NCI-H460 (cell line): ENCODE measurements at places on chromosomes 6 and 20.

- no peak for DNase-seq
Observed at GRCh38 chr20:50163570-50164317, 10.2 kb upstream of the PEDS1 start.

DNA sequence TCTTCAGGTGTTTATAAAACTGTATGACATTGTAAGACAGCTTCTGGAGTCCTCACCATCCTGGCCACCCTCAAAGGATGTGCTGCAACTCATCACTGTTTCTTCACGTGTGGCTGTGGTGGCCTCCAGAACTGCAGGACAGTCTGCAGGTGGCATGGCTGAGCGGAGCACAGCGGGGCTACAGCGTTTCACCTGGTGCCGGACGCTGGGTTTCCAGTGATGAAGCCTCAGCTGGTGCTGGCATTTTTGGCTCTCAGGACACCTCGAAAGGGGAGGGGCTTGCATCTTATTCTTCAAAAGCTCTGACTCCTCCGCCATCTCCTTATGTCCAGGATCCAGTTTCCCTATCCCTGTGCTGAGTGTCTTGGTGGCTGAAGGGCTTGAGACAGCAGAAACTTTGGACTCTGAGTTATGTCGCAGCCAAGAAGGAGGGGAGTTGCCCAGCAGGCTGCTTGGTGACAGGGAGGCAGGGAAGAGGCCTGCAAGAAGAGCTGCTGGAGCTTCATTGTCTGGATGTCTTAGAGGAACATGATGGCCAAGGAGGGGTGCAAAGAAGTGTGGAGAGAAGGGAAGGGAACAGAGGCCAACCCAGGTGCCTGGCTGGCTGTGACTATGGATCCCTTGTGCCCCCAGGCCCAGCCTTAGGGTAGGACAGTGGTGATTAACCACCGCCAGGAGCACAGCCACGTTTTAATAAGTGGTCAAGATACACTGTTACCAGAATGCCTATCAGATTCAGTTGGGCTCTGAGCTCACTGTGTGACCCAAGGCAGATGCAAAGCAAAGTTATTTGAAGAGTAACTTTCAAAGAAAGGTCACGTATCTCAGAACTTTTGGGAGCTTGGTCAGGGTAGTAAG, 58.7 kb downstream of the GTF2H5 start:
- no peak for DNase-seq

DNA sequence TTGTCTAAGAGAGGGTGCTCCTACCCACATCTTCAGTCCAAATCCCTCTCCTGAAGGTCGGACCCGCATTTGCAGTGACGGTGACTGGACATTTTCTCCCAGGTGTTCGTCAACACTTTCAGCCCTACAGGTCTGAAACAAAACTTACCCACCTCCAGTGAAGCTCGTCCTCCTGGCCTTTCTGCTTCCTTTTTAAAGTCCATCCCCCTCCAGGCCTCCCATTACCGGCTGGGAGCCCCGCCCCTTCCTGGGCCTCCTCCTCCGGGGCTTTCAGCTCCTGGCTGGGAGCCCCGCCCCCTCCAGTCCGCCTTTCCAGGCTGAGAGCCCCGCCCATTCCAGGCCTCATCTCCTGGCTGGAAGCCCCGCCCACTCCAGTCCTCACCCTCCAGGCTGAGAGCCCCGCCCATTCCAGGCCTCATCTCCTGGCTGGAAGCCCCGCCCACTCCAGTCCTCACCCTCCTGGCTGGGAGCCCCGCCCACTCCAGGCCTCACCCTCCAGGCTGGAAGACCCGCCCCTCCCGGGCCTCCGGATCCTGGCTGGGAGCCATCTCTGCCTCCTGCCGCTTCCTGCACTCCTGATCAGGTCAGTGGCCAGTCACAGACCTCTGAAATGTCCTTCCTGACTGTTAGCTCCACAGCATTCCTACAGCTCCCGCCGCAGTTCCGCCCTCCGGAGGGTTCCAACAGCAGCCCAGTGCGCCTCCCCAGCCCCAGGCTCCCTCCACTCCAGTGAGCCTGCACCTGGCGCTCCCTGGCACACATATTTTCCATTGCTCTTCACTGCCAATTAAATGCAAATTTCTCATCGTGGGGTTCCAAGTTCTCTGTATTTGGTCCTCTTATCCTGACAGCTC, 98.5 kb downstream of the LY86 start:
- peak; percentile 96 for DNase-seq

DNA sequence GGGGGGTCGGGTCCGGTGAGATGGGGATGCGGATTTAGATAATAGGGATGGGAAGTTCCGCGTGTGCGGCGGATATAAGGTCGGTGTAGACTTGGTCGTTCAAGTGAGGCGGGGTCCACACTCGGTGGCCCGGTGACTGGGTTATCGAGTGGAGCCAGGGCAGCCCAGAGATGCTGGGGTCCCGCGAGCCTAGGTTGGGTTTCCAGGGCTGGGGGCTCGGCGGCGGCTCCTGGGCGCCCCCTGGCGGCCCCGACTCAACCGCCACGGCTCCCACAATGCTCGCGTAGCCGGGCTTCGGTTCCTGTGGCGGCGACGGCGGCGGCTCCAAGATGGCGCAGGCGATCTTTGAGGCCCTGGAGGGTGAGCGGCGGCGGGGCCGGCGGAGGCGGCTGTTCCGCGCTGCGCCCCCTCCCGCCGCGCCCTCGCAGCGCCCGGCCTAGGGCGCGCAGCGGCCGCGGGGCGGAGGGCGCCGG, at the start of gene ZNF341:
Gene ZNF341, plus strand, starts transcription at position 304 of the 473 bp plus-strand sequence. Its CDS starts 26 bp downstream, at position 330.
- peak; percentile 86 for DNase-seq

DNA sequence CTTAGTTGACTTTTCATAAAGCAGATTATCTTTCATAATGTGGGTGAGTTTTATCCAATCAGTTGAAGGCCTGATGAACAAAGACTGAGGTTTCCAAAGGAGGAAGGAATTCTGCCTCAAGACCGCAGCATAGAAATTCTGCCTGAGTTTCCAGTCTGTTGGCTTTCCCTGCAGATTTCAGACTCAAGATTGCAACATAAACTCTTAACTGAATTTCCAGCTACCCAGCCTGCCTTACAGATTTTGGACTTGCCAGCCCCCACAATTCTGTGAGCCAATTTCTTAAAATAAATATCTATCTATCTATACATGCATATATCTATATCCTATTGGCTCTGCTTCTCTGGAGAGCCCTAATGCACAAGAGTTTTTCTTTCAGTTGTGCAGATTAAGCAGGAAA, 57.3 kb upstream of the SMLR1 start:
- no peak for DNase-seq

DNA sequence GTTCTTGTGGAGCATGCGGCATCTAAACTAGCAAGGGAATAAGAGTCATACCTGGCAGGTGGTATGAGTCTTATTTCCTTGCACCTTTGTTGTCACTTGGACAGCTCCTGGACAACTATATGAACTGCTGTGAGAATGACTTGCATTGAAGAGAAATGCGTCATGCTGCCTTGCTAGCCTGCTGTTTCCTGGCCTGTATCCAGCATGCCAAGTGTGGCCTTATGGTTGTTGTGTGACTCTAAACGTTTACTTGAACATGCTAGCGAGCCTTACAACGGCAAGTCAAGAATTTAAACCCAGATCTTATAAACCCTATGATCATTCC, 90.4 kb downstream of the CEP162 start:
- peak; percentile 83 for DNase-seq

GRCh38 chr6:91299544-91300491, 712.9 kb upstream of the MAP3K7 start:
- DNase-seq, result no peak

GRCh38 chr6:137076277-137077068, 31.7 kb upstream of the IL20RA start:
- peak; percentile 66 for DNase-seq

GRCh38 chr6:139699911-139700310, 325.5 kb upstream of the CITED2 start:
- DNase-seq, result no peak

DNA sequence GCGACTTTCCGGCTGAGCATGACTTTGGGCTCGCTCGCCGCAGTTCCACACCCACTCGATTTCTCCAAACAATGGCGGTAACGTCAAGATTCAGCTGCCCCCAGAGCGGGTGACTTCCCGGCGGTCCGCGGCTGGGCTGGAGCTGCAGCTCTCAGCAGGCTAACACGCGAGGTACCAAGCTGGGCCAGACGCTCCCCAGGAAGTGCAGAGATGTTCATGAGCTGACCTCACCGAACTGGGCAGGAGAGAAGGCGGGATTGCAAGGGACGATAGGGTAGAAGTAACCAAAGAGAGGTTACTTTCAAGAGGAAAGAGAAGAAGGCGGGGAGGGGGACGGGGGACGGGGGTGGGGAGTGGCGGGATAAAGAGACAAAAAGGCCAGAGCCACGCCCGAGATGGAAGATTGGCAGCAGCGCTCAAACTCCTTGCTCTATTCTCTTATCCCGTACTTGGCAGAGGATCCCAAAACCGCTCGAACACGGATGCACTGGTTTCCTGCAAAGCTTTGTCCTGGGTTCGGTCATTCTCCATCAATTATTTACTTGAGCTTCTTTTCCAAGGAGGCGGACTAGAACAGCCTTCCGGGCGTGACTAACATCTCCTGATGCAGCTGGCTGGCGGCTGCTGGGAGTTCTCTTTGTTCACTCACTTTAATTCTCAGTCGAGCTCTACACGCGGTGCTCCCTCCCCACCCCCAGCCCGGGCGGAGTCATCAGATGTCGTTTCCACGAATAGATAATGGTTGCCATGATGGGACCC, at the start of gene MTCL3:
Gene MTCL3, minus strand, starts transcription at position 626 of the 759 bp plus-strand sequence.
- no peak for DNase-seq

DNA sequence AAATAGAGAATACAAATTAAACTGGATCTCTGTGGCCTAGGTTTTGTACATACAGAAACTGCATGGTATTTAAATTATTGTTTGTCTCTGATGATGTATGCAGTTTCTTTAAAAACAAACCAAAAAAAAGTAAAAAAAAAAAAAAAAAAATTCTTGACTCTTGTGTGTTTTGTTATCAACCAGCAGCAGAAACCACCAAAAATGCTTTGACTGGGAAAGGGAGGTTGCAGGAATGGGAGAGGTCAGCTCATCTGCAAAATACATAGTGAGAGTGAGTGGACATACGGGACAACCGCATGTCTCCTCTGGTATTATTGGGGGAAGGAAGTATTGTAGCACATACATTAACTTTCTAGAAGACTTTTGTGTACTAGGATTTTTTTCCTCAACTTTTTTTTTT, 38.0 kb downstream of the TBC1D7 start:
- no peak for DNase-seq

- DNase-seq, result peak; percentile 73
Observed at GRCh38 chr6:33288921-33289783, at the start of the genes PFDN6 and WDR46. PFDN6 (plus strand) TSS chr6:33289601; CDS start chr6:33289857, 256 bp downstream. WDR46 (minus strand) TSS chr6:33289239; CDS start chr6:33289170, 69 bp downstream.

DNA sequence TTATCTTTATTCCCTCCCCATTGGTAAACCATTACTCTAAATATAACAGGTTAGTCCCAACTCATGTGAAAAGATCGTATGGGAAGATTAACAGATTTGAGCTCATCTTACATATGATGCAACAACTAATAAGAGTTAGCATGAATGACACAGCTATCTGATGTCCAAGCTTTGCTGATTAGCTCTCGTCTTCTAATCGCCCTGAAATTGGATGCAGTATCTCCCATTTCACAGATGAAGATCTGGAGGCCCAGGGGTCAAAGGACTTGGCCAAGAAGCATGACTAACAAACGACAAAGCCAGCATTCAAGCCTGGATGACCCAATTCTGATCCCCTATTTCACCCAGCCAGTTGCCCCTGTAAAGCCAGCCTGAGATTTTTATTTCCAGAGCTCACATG, 8.4 kb upstream of the BMP7 start:
- DNase-seq, result no peak

- DNase-seq, result no peak
Observed at GRCh38 chr20:23133560-23133998, 47.5 kb upstream of the CD93 start.

GRCh38 chr6:170235391-170236125, 55.3 kb downstream of the DLL1 start:
- DNase-seq, result no peak

DNA sequence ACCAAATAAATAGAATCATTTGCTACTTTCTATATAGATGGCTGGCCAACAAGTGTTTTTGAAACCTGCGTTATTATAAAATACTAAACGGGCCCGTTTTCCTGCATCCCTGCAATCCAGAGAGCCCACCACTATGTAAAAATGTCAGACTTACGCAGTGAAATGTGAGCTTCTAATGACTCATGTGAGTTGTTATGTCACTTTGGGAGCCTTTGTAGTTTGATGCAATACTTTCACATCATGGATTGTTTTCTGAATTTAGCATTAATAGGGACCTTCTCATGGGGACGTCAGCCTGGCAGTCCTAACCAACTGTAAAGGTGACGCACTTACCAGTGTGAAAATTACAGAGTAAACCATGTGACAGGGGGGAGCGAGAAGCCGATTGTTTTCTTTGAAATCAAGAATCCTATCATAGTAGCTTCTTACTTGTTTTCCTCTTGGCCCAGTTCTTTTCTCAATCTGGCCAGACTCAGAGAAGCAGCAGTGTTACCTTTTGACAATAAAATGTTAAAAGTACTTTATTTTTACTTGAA, 75.3 kb downstream of the SSR1 start:
- DNase-seq, result no peak

- DNase-seq, result peak; percentile 12
Observed at GRCh38 chr6:21005816-21006570, 471.7 kb downstream of the CDKAL1 start.

DNA sequence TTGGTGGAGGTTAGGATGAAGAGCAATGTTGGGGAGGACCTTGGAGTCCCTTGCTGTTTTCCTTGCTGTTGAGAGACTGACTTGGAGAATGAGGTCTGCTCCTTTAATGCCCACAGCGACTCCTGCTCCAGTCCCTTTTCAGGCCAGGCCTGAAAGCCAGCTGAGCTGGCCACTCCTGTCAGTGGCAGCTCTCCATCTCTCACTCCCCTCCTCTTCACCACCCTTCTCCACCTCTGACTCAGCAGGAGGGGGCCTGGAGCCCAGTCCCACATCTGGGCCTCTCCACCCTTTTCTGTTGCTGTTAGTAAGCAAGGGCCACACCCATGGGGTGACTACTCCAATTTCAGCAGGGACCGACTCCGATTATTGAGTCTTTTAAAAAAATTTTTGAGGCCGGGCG, 2.2 kb downstream of the SNX21 start:
- DNase-seq, result no peak

- no peak for DNase-seq
Observed at GRCh38 chr6:137051790-137052472, 7.2 kb upstream of the IL20RA start.

- DNase-seq, result no peak
Observed at GRCh38 chr6:47203266-47203937, 106.3 kb downstream of the TNFRSF21 start.

DNA sequence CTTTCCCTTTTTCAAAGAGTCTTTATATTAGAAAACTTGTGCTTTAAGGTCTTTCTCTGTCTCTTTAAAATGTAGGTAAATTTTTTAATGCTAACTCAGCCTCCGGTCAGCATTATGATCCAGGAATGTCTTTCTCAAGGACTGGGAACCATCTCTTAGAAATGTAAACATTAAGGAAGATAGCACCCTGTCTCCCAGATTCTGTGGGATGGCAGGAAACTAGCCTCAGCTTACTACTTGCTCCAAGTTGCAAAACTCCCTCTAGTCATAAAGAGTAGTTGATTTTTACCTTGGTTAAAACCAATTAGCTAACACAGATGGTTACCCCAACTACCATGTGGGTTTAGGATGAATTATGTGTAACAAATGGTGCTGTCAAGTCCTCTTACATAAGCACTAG, 4.7 kb upstream of the TAAR1 start:
- no peak for DNase-seq

DNA sequence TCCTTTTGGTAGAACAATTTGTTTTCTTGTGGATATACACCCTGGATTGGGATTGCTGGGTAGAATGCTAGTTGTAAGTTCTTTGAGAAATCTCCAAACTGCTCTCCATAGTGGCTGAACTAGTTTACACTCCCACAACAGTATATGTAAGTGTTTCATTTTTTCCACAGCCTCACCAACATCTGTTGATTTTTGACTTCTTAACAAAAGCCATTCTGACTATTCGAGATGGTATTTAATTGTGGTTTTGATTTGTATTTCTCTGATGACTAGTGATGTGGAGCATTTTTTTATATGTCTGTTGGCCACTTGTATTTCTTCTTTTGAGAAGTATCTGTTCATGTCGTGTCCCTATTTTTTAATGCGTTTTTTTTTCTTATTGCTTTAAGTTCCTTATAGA, 444.1 kb downstream of the CBLN4 start:
- DNase-seq, result no peak
